RWPE2 (cell line): ENCODE measurements at places on chromosomes 5 and 9.

- no peak for DNase-seq
These were observed 23.1 kb upstream of the SPTLC1 start for GRCh38 chr9:92138157-92138959.

DNA sequence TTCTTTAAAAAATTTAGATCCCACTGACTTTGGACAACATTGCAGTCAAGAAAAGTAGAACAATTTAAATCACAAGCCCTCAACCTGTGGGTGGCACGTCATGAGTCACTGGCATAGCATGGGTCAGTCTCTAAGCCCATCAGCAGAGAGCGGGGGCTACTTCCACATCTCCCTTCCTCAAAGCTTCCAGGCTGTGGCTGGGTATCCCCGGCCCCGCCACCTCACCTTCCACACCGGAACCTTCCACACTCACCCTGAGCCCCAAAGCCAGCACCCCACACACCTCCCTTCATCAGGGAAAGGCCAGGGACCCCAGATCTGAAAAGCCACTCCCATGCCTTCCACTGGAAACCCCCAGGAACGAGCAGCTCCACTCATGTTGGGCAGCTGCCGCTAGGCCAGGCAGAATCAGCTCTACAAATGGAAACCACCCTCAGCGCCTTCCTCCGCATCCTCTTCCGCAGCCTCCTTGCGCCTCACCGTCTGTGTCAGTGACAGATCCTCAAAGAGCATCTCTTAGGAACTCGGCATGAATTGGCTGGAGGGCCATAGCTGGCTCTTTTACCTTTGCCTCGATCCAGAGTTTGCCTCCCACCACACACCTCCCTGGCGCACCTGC lies 156.5 kb downstream of the ERCC6L2 start:
- no peak for DNase-seq

- DNase-seq = peak; percentile 61
These were observed 507 bp downstream of the CTNND2 start for GRCh38 chr5:11903614-11904264.

- no peak for DNase-seq
These were observed 129.5 kb upstream of the MRPS30 start for GRCh38 chr5:44679214-44679613.

- DNase-seq = no peak
These were observed 11.1 kb upstream of the KIF12 start for GRCh38 chr9:114110180-114110579.

GRCh38 chr9:10443868-10444204 lies 169.0 kb downstream of the PTPRD start:
- DNase-seq = no peak

DNA sequence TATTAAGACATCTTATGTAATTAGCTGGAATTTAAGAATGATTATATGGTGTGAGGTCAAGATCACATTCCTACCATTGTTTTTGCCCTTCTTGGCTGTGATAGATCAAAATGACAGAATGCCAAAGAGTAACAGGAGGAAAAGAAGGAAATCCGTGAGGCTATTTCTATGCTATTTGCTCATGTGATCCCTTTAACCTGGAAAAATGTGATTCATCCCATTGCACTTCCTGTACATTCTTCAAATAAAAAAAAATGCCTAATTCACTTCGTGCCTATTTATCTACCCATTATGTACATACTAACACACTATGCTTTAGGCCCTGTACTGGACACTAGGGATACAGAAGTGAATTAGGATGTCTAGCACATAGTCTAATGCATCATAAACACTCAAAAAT lies 154.1 kb upstream of the PAPPA start:
- no peak for DNase-seq

- DNase-seq = no peak
These were observed 17.5 kb downstream of the C9orf57 start for GRCh38 chr9:72042928-72043327.

DNA sequence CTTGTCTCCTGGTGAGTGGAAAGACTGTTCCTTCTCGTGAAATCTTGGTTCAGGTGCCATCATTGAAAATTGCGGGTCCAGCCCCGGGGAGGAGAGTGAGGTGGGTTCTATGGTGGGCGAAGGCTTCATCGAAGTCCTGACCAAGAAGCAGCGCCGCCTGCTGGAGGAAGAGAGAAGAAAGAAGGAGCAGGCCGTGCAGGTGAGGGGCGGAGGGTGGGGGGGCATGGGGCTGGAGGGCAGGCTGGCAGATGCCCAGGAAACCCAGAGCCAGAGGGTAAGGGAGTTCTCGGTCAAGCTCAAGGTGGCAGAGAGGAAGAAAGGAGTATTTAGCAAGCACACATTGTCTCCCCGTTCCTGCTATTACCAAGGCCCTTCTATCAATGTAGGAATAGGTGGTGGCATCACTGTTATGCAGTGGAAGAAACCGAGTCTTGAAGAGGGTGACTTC lies 24.3 kb upstream of the POMT1 start:
- no peak for DNase-seq

- no peak for DNase-seq
These were observed 137.1 kb downstream of the SUSD1 start for GRCh38 chr9:112038017-112038408.

DNA sequence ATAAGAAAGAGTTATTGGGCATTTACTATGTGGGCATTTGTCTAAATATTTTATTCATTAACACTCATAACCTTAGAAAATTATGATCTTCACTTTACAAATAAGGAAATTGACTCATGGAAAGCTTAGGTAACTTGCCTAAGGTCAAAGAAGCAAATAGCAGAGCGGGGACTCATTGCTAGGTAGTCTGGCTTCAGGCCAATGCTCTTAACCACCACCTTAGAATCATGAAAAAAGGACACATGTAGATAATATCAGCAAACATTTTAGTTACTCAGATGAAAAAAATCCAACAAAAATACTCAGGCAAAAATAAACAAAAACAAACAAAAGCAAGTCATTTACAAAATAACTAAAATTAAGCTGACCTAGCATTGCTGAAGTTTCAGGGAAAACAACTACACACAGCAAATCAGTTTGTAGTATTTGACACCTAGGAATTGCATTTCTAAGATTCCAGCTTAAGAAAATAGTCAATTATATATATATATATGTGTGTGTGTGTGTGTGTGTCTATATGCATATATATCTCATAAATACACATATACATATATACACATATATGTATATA lies 166.0 kb downstream of the HMHB1 start:
- DNase-seq = peak; percentile 83
